ENCODE measurements at places on chromosomes 7 and 10.
A peak's percentile ranks its signal among the peaks of the same experiment; 100 is the strongest.

- no peak for DNase-seq
These were observed 13.9 kb upstream of the PLAC9 start for GRCh38 chr10:80118669-80119068.

DNA sequence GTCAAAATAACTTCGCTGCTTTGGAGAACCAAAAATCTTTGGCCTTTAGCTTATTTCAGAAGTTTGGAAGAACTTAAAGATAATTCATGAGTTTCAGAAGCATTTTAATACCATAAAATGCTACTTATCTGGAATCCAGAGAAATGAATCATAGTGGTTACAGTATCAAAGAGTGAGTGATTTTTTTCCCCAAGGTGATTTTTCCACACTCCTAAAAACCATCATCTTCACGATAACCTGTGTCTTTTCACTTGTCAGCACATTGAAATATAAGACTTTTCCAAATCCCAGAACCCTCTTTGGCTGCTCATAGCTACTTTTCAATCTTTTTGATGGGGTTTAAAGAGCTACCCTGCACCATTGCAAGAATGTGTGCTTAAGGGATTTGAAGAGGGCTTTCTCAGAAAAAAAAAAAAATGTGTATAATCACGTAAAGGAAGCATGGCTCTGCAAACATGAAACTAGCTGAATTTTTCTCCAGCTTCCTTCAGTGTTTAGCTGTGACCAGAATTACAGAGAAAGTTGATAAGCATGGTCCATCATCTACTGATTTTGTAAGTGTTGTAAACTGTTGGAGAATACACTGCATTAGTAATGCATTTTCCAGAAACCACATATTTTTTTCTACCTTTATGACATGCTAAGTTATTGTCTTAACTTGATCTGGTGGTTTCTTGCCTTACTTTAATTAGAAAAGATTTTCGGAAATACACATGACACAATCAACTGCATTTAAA is 134.9 kb downstream of the BICC1 start:
- DNase-seq: no peak

- DNase-seq: no peak
These were observed 26.6 kb downstream of the RPP38 start for GRCh38 chr10:15123749-15124184.

DNA sequence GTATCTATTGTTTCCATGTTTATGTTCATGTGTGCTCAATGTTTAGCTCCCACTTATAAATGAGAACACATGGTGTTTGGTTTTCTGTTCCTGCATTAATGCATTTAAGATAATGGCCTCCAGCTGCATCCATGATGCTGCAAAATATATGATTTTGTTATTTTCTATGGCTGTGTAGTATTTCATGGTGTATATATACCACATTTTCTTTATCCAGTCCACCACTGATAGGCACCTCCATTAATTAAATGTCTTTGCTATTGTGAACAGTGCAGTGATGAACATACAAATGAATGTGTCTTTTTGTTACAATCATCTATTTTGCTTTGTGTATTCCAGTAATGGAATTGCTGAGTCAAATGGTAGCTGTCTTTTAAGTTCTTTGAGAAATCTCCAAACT is 329.4 kb upstream of the MAGI2 start:
- no peak for DNase-seq

DNA sequence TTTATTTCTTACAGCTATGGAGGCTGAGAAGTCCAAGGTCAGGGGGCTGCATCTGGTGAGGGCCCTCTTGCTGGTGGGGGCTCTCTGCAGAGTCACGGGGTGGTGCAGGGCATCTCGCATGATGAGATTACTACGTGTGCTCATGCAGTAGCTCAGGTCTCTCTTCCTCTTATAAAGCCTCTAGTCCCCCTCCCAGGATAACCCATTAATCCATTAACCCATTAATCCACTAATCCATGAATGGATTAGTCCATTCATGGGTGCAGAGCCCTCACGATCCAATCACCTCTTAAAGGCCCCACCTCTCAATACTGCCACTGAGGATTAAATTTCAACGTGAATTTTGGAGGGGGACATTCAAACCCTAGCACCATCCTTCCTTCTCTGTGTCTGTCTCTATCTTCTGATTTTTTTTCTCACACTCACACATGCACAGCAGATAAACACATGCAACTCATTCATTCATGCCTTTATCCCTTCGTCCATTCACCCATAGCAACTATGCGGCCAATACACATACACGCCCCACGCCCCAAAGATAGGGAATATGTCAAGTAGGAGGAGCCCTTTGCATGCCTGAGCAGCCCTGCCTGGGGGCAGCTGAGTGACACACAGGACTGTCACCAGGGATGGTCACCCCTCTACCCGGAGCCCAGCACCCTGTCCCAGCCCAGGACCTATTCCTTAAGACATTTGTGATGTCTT is 86.5 kb downstream of the C10orf105 start:
- DNase-seq: no peak

DNA sequence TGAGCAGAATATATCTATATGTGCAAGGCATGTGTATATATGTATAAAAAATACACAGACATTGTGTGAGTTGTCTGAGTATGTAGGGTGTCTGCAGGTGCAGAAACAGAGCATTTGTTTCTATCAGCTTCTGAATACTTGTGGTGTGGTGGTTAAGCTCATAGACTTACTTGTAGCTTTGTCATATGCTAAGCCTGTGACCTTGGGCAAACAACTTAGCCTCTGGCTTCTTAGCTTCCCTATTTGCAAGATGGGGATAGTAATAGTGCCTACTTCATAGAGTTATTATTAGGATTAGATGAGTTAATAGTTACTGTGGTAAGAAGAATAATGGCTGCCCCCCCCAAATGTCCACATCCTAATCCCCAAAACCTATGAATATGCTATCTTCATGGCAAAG is 28.2 kb upstream of the PAX2 start:
- DNase-seq: no peak

DNA sequence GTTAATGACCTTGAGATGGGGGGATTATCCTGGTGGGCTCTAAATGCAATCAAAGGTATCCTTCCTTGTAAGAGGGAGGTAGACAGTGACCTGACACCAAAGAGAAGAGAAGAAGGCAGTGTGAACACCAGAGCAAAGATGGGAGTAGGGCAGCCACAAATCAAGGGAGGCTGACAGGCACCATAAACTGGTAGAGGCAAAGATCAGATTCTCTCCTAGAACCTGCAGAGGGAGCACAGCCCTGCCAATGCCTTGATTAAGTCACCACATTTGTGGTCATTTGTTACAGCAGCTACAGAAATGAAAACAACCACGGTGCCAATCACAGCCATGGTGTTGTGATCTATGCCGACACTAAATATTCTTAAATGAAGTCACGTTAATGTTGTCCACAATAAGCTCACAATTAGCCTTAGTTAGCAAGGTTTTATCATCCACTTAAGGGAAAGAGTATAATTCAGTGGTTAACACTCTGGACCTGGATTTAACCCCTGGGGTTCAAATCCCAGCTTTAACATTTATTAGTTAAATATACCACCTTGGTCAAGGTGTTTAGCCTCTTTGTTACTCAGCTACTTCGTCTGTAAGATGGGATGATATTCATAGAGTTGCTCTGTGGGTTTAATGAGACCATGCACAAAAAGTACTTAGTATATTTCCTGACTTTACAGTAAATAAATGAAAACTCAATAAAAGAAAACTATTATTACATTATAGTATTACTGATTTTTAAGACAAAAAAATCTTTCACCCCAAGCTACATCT is 70.8 kb downstream of the SGMS1 start:
- DNase-seq: no peak

- DNase-seq: no peak
These were observed 563.2 kb downstream of the DNAJB6 start for GRCh38 chr7:157900011-157900410.

DNA sequence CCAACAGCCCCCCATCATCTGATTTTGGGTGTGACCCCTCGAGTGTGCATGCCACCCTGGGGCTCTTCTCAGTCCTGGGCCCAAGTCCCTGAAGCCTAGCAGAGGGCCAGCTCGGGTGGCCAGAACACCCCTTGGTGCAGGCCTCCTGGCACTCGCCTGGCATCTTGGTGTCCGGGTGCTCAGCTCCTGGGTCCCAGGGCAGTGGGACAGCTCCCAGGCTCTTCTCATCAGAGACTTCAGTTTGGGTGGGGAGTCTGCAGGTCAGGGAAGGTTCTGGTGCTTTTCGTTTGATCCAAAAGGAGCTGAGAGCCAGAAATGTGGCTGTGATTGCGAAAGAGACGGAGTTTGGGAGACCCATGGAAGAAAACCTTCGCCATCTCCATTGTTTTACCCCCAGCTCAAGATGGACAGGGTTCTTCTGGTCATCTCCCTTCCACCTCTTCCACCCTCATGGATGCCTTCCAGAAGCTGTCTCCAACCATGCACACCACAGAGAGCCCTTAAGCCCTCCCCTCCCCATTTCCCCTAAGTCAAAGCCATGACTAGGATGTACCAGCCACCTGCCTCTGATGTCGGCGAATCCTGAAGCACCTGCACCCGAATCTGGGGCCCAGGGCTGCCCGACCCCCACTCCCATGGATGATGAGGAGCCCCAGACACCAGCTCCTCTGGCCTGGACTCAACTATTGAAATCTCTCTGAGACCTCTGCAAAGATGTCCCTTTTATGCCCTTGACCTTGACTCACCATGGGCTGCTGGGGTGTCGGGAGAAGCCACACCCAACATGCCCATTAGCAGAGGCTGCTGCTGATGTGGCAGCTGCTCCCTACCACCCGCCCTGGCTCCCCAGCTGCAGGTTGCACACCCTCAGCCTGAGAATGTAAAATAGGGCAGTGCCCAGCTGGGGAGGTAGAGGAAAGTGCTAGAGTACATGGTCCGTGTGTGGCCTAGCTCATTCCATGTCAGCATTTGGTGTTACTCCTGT is 55.3 kb downstream of the ADCYAP1R1 start:
- no peak for DNase-seq

GRCh38 chr7:156932006-156932405 is 17.5 kb upstream of the NOM1 start:
- DNase-seq: no peak

GRCh38 chr7:47354831-47355541 is 226.9 kb downstream of the TNS3 start:
- DNase-seq: no peak

DNA sequence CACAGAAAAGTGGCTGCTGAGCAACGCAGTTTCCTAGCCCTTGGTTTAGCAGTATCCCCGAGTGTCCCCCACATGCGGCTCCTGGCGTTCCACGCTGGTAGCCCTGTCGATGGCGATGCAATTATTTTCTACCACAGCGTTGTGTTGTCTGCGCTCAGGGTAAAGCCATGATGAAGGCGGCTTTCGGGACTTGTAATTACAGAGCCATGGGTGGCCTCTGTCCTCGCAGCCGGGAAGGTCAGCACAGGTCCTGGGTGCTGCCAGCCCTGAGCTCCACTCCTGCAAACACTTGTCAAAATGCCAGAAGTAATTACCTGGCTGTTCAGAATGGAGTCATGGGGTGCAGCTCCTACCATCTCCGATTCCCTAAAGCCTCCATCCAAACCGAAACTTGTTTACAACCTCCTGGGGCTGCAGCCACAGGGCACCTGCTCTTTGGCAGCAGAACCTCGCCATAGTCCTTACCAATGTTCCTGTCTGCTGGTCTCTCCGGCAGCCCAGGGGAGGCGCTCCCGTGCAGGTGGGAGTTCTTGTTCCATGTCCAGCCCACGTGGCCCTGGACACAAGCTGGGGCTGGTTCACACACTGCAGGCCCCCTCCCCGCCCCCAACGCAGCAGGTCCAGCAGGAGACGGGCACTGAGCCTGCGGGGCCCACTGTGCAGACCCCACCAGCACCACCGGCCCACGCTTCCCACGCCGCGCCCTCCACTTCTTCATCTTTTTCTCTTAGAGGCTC is 512.6 kb downstream of the PTPRN2 start:
- no peak for DNase-seq

- peak; percentile 33 for DNase-seq
These were observed 21.9 kb downstream of the FRA10AC1 start for GRCh38 chr10:93680412-93681047.

- no peak for DNase-seq
These were observed 99.1 kb upstream of the TMEM168 start for GRCh38 chr7:112889268-112889667.

- DNase-seq: no peak
These were observed 93.6 kb downstream of the ARHGAP22 start for GRCh38 chr10:48511066-48511874.

DNA sequence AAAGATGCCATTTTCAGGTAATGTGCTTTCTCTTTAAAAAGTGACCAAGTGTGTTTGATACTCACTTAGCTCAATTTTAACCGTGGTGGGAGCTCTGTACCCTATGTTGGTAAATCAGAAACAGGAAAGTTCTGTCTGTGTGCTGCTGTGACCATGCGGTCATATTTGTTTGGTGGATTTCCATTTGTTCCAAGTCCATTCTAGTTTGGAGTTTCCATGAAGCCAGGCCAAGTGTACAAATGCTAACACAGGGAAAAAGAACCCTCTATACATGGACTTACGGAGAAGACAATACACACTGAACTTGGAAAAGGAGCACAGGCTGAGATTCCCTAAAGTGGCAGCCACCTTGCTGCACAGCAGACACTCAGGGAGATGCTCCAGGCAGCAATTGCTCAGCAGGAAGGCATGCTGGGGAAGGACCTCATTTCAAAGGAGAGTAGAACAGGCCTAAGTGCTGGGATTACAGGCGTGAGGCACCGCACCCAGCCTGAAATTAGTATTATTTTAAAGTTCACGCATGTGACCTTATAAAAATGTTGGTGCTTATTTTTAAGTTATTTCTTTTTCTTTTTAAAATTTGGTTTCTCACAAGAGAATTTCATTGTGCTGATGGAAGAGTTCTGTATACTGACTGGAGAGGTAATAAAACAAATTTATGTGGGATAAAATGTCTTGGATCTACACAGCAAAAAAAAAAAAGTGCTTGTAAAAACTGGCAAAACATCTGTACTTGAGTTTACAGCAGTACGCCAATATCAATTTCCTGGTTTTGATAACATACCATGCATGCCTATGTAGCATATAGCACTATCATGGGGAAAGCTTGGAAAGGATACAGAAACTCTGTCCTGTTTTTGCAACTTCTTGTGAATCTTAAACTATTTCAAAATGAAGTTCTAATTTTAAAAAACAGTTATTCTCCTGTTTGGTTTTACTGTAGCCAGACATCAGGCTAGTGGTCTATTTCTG is 436.2 kb downstream of the KCNMA1 start:
- no peak for DNase-seq

DNA sequence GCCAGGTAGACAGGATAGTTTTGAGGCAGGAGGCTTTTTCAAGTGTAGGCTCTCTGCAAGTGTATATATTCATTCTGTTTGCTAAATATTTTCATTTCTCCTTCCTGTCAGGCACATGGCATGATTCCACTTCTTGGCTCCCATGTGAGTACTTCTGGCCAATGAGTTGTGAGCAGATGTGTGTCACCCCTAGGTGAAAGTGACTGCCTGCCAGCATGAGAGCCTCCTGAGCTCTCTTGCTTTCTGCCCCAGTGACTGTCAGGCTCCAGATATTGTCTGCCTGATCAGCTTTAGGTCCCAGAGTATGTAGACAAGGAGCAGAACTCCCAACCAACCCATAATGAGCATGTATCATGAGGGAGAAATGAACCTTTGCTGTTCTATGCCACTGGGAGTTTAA is 257.6 kb upstream of the NPY start:
- DNase-seq: no peak

GRCh38 chr7:105743351-105744090 is 132.9 kb downstream of the ATXN7L1 start:
- no peak for DNase-seq
